ENCODE measurements at places on chromosomes 7 and 10. TPM values are rescaled to one million over a fixed set of nuclear protein-coding genes. Genes with fewer than 3 reads are reported as not detected.

The CHN2 gene
- 63.2 TPM for total RNA-seq

The PTF1A gene
- not detected for total RNA-seq

The SOSTDC1 gene
- not detected for total RNA-seq

The MMRN2 gene
- total RNA-seq = 5.4 TPM

The CPA4 gene
- total RNA-seq = not detected

The OR2A1 gene
- total RNA-seq = not detected

The FKBP6 gene
- not detected for total RNA-seq

DNA sequence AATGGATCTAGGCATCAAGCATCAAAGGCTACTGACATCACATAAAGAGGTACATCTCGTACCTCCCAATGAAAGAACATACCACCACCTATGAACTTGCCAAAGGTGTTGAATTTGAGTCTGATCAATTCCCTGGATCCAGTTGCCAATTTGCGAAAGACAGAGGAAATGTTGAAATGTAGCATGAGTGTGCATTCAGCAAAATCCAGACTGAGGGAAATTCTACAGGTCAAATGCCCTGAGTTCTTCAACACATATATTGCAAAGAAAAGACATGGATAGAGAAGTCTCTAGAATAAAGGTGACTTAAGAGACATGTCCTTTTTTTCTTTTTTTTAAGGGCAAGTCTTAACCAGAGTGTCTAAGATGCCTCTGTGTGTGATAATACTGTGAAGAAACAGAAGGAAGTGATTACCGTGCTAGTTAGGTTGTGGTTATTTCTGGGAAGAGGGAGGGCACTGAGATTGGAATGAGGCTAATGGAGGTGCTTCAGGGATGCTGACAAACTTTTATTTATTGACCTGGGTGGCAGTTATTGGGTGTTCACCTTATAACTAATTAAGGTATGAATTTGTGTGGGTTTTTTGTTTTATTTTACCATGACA is 128.7 kb downstream of the SAMD9 start:
- DNase-seq = no peak

GRCh38 chr7:55490099-55490498 is 82.2 kb downstream of the VOPP1 start:
- no peak for DNase-seq

GRCh38 chr10:98916526-98917125 is 319.0 kb downstream of the HPSE2 start:
- DNase-seq = no peak

- DNase-seq = peak; percentile 23
These were observed 176.4 kb downstream of the AHR start for GRCh38 chr7:17474724-17475344.

All from glutamatergic neuron (in vitro differentiated cells).